ENCODE measurements at places on chromosomes 5 and 9.

DNA sequence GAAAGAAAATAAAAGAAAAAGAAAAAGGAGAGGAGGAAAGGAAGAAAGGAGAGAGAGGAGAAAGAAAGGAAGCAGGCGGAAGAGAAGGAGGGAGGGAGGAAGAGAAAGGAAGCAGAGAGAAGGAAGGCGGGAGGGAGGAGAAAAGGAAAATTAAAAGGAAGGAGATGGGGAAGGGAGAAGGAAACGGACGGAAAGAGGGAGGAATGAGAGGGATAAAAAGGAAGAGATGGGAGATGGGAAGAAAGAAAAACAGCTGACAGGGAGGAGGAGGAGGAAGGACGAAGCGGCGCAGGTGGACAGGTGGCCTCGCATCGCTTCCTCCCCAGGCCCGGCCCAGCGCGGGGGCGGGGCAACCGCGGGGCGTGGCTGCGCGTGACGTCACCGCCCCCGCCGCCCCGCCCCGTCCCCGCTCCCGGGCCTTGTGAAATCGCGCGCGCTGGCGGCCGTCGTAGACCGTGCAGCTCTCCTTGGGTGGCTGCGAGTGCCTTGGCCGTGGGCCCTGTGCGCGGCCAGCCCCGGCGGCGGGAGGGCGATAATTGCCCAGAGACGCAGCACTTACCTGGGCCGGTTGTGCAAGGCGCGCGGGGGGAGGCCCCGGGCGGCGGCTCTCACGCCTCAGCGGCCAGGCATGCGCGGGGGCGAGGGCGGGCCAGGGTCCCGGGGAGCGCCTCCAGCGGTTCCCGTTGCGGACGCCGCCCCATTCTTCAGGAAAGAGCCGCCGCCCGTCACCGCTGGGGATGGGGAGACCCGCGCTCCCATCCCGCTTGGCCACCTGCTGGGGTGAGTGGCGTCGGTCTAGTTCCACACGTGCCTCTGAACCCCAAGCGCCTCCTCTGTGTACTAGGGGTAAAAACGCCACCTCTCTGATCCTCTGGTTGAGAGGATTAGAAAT is 49.6 kb upstream of the FOXE1 start:
- peak; percentile 79 for DNase-seq

DNA sequence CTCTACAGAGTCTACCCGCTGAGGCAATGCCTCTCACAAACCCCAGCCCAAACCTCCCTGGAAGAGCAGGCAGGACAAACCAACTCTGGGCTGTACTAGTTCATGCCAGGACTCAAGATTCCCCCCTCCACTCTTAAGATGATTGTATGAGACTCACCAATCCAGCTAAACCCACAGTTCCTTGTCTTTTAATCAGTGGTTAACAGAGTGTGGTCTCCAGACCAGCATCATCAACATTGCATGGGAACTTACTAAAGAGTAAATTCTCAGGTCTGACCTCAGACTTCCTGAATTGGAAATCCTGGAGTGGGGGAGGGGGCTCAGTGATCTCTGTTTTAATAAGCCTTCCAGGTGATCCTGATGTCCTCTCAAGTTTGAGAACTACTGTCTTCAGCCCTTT is 240.9 kb downstream of the GAS1 start:
- no peak for DNase-seq

DNA sequence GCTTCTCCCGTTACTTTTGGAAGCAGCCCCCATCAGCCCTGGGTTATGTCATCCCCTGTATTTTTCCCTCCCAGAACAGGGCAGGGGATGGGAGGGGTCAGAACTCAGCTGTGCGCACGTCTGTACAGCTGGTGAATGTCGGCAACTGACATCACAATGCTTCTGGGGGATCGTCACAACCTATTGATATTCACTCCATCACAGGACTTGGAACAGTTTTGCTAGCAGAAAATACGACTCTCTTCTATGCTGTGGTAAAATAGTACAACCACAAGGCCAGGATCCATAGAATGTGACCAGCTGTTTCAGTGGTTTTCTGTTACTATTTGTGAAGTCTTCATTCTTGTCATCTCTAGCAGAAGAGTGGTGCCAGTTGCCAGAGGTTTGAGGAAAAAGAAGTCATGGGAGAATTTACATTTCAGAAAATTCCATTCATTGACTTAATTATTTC is 77.1 kb upstream of the KLF4 start:
- DNase-seq = no peak

DNA sequence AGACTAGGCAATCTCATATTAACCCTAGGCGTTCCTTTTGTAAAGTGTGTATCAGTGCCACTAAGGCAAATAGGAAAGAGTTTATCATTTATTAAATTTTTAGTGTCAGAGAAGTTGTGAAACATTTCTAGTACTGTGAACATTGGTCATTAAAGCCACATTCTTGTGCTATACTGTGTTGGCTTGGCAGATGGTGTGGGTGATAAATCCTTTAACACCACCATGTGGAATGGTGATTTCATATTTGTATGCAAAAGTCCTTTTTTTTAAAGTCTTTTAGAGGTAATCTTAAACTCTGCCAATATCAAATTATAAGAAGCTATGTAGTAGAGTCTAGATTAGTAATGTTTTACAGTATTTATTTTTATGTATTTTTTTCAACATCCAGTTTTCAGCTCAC is 18.1 kb downstream of the SLC12A2 start:
- no peak for DNase-seq

- no peak for DNase-seq
Observed at GRCh38 chr5:115262011-115262320, 711 bp downstream of the PGGT1B start.

DNA sequence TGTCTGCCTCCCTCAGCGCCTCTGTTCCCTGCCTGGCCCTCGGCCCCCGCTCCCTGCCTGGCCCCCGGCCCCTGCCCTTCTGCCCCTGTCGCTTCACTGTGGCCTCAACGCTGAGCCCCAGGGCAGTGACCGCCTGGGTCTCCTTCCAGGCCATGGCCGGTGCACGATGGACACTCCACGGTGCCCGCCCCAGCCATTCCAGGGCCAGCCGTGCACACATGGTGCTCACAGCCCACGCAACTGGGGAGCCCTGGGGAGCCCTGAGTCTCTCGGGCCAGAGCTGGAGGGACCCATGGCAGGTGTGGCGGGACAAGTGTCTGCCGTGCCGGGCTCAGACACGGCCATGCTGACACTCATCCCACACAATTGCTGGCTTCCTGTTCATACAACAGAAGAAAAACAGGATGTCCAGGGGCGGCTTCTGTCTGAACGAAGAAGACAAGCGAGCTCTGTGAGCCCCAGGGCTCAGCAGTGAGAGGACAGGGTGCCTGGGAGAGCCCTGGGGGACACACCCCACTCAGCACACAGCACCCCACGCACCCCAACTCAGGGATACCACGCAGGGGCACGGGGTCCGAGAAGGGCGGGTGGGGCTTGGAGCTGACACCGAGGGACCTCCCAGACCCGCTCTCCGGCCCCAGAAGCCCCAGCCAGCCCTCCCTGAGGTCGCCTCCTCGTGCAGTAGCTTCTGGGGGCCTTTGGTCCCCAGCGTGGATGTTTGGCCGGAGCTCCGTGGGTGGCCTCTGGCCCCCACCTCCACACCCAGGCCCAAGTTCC is 35.7 kb downstream of the EXD3 start:
- no peak for DNase-seq

DNA sequence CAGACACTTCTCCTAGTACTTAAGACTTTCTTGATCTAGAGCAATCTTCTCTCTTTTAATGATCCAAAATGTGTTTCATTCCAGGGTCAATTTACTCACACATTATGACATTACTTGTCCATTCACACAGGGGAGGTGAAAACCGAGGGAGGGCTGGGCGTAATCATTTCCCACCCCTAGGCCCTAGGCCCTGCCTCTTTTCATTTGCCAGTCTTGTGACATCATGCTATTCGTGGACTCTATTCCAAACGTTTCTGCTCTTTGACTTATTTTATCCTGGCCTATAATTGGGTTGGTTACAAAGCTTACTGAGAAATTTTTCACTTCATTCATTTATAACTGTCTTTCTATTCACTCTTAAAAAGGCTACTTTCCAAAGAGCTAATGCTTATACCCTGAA is 2.4 kb downstream of the DCAF12 start:
- no peak for DNase-seq

GRCh38 chr5:125525356-125525755 is 778.9 kb upstream of the ZNF608 start:
- no peak for DNase-seq

DNA sequence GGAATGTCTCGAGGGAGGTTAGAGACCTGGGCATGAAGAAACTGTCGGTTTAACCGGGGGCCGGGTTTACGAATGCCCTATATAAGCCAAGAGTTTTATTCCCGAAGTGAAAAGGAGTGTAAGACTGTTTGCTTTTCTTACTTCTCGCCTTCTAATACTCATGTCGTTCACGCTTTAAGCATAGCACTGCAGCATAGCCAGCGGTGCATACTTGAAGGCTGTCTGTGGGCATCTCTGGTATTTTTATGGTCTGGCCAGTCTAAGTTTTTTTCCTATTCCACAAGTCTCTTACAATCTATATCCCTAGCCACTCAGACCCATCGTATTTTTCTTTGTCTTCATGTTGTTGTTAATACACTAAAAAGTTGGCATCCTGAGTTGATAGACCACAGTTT is 1.2 kb downstream of the UHRF2 start:
- no peak for DNase-seq

DNA sequence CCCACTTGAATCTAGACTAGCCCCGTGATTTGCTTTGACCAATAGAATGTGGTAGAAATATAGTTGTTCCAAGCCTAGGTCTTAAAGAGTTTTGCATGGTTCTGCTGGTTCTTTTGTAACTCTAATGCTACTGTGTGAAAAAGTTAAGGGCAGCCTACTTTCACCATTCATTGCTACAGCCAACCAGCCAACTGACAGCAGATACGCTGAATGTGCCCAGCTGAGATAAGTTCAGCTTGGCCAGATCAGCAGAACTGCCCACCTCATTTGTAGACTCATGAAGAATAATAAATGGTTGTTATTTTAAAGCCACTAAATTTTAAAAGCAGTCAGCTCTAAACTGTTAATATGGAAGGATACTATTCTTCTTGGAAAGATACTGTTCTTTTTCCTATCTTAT is 23.9 kb downstream of the NR3C1 start:
- no peak for DNase-seq

- no peak for DNase-seq
Observed at GRCh38 chr5:100560860-100561259, 25.7 kb downstream of the FAM174A start.

DNA sequence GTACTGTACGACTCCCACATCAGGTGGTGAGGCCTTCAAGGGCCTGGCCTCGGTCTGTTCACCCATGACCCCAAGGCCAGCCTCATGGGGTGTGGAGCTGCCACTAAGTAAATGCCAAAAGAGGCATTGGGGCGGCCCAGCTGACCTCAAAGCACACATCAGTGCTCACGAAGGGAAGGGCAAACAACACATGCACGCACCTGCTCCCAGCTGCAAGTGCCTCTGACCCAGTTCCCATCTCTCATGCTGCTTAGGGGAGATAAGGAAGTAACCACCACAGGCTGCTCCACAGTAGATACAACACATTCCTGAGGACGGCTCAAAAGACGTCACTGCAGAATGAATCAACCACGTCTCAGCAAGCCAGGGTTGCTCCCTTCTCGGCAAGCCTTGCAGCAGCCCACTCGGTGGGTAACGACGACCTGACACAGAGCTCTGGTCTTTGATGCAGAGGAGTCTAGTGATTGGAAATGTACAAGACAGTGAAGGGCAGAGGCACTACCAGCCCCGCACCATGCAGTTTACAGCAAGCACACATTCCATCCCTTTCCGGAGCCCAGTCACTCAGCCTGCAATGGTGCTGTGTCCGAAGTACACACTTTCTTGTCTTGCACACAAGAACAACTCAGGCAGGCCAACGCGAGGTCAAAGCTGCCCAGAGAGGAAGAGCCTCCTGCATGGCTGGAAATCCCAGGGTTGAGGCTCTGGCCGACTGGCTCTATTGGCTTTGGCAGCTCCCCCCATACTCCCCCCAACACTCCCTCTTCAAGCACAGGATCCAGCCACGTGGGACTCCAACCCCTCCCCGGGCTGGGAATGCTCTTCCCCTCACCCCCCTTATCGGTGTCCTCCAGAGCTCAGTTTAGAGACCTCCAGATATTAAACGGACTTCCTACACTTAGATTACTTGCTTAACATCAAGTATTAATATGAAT is 31.8 kb downstream of the FABP6 start:
- peak; percentile 91 for DNase-seq

DNA sequence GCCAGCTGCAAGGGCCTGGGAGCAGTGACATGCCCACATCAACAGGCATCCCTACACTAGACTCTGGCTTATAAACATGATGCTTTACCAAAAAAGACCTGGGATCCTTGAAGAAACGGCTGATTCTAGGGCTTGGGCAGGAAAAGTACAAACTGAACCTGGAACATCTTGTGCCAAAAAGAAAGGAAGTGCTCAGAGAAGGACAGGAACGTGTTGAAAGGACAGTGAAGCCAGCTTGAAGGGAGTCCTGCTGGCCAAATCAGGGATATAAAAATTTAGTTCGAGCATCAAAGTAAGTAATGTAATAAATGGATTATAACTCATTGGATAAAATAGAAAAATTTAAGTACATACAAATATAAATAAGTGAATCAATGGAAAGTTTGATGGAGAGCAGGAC is 58.1 kb downstream of the ALDH7A1 start:
- DNase-seq = no peak

DNA sequence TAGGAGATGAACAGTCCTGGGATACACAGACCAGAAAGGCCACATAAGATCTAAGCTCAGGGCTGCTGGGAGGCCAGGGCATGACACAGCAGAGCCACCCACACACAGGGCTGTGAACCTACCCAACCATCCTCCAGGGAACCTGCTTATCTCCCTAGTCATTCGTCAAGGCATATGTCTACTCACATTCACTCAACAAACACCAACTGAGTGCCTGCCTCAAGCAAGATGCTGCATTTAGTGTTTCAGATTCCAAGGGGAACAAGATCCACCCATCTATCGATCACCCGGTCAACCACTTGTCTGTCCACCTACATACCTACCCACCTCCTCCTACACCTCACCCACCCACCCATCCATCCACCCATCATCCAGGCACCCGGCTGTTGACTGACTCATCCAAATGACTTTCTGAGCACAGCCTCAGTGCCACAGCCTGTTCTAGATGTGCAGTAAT is 1.9 kb downstream of the DPM2 start:
- no peak for DNase-seq

DNA sequence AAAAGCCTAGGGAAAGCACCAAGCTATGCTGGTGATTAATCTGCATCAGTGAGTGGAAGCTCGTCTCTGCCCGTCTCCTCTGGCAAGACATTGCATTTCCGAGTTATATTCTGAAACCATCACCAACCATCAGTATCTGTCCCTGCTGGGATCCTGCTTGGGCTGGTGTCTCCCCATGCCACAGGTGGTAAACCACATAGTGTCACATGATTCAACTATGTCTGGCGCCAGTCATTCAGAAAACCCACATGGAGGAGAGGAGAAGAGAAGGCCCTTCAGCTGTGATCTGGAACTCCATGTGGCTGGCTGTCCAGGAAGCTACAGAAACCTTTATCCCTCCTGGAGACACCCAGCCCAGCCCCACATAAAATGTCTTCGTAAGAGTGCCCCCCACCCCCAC is 4.8 kb downstream of the IL9 start:
- DNase-seq = no peak

- DNase-seq = no peak
Observed at GRCh38 chr9:121399883-121400607, 30.0 kb upstream of the STOM start.
